ENCODE measurements at places on chromosomes 11 and 22.

DNA sequence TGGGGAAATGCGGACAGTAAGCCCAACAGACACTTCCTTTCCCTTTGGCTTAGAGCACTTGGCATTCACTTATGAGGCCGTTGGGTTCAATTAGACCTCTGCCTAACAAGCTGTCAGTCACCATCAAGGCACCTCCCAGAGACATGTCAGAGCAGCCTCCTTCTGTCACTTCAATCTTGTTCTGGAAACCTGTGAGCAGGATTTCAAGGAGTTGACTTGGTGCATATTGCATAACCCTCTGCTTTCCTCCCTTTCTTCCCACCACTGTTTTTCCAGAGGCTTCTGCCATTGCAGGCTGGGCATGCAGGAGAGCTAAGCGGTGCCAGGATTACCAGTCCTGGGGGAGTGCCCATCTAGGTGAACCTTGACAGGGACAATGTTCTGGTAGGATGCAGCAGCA lies 484.2 kb upstream of the LRRC4C start:
- no peak for DNase-seq

DNA sequence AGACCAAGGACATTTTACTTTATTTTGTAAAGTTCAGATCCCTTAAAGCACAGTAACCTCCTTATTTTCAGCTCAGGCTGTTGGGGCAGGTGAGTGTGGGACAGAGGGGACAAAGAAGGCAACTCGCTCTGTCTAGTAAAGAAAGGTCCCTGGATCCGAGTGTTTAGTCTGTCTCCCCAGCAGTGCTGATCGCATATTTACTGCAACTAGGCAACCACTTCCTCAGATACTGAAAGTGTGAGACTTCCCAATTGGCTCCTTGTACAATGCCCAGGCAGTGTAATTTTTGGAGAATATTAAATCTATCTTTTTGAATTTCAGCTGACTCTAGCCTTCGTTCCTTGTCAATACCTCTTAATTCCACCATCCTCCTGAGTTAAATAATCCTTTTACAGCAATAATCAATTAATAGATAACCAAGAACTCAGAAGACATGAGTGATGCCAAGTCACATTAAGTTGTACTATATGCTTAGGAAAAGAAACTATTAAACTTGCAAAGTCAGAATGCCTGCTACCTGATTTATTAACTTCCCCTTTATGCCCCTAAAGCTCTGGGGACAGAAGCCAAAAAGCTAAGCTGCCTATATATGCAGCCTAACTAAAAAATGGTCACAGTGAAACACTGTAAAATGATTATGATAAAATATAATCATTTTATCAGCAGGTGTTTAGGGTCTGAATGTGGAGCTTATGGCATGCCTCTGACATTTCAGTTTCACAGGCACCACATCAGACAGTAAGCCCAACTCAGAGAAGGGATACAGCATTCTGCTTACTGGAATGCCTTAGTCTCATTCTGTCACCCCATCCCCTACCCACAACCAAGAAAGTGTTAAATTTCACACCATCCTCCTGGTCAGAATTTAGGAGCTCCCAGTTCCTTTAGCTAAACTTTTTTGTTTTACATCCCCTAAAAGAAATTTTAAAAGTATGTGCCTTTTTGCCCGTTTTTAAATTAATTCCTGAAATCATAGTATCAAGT lies 138.7 kb downstream of the TRIM44 start:
- no peak for DNase-seq

DNA sequence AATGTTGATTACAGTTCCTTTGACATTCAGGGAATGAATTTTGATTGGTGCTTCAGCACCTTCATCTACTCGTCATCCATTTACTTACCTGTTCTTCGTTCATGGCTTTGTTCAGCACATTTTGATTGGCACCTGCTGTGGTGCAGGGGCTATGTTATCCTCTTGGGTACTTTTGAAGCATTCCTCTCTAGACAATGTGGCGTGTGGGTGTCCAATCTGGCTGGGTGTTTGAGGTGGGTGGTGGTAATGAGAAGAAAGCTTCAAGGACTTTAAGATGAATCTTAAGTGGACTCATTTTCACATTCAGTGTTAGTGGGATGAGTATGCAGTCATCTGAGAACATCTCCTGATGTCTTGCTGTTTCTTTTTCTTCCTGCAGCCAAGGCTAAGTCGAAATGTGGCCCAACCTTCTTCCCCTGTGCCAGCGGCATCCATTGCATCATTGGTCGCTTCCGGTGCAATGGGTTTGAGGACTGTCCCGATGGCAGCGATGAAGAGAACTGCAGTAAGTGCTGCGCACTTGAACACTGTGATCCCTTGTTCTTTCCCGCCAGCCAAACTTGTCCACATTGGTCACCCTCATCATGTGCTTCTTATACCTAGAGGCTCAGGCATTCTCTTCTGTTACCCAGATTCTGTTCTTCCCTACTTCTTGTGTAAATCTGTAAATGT lies 137.5 kb downstream of the LDLRAD3 start:
- no peak for DNase-seq

GRCh38 chr22:27312565-27312964 lies 489.0 kb downstream of the MN1 start:
- no peak for DNase-seq

- DNase-seq: no peak
These were observed 21.6 kb upstream of the TMEM191C start for GRCh38 chr22:21445437-21446127.

- DNase-seq: no peak
These were observed 100.4 kb upstream of the DDI1 start for GRCh38 chr11:103936059-103936458.

DNA sequence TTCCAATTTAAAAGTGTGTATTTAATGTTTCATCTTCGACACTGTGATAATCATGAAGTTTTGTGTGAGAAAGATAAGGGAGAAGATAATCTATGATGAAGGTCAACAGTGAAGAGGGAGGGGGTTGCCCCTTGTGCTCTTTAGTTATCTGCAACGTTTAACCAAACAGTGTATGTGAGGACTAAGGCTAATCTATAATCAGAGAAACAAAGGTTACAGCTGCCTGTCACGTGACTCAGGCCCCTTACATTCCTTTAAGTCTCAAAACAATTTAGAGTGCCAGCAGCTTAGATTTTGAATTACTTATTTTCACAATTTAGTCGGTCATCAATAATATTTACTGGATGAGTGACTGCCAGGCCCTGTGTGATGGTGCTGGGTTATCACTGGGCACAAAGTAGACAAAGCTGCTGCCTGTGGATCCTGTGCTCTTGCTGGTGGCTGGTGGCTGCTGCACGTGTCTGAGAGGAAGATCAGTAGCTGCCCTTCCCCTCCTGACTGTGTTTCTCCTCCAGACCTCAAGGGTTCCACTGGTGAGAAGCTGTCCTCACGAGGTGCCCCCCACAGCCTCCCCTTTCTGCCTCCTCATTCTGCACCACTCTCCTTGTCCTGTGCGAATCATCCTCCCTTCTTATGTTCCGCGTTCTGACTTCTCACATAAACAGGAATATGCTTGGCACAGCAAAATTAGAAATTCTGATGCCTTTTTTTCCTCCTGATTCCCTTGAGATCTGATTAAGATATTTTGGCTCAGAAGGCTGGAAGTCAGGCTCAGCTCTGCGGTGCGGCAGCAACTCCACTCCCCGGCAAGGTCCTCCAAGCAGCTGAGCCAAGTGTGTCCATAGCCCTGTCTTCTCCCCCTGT lies 331.1 kb upstream of the B3GAT1 start:
- DNase-seq: no peak

DNA sequence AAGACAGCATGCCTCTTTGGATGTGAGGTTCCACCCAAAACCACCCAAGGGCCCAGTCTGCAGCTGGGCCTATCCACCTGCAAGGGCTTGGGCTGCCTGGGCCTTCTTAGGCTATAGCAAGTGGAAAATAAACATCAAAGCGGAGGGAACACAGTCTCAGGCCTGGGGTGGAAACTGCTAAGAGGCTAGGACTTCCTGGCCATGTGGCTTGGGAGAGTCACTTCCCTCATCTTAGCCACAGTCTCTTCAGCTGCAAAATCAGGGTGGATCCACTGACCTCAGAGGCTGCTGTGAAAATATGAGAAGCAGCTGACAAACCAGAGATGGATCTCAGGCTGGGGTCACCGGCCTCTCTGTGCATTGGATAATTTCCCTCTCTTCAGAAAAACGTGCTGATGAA lies 30.6 kb upstream of the TFIP11 start:
- DNase-seq: no peak

GRCh38 chr11:68269414-68270081 lies 2.2 kb downstream of the C11orf24 start:
- DNase-seq: no peak

GRCh38 chr11:95024958-95025357 lies at the start of gene KDM4E:
Gene KDM4E, plus strand, starts transcription at chr11:95025258. Its CDS starts 300 bp downstream, at chr11:95025558.
- DNase-seq: no peak

DNA sequence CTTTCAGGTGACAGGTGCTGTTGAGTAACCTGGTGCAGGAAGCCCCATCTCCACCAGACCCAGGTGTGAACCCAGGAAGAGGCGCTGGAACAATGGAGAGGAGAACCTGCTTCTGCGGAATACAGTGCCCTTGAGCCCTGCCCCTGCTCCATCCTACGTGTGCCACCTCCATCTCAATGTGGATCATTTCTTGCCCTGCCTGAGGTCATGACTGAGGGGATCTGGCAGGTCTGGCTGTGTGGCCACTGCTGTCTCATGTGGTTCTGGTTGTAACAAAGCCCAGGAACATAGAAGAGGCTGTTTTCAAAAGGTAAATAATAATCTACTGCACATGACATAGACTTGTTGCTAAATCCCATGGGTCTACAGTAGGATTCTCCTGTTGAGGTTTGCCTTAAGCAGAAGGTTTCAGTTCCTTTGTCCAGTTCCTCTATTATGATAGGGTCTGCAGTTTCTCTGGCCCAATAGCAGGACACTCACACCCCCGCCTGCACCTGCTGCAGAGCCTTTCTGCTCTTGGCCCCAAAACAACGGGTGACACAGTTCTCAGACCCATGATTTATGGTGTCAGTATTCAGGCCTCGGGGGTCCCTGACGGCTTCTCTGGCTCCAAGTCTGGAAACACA lies 113.5 kb upstream of the IGLL5 start:
- DNase-seq: no peak

GRCh38 chr11:130300567-130300966 lies 14.2 kb downstream of the ZBTB44 start:
- DNase-seq: no peak

Data from left hindlimb (tissue), 1 donor.